ENCODE measurements at places on chromosomes 6 and 20. TPM values are rescaled to one million over a fixed set of nuclear protein-coding genes. Genes with fewer than 3 reads are reported as not detected.

ZNF165 gene
- 0.40 TPM for total RNA-seq

UBE2C gene
- 2.5 TPM for total RNA-seq

DNA sequence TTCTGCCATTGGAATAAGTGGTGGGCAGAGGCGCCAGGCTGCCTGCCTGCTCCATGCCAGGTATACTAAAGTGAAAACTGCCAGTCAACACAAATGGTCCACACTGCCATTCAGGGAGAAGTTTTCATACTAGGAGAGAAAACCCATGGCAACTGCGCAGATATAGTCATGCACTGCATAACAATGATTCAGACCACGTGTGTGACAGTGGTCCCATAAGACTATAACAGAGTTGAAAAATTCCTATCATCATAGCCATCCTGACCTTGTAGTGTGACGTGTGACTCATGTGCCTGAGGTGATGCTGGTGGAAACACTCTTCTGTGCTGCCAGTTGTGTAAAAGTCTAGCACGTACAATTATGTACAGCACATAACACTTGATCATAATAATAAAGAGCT lies 25.1 kb downstream of the ZC3H12D start:
- no peak for DNase-seq

DNA sequence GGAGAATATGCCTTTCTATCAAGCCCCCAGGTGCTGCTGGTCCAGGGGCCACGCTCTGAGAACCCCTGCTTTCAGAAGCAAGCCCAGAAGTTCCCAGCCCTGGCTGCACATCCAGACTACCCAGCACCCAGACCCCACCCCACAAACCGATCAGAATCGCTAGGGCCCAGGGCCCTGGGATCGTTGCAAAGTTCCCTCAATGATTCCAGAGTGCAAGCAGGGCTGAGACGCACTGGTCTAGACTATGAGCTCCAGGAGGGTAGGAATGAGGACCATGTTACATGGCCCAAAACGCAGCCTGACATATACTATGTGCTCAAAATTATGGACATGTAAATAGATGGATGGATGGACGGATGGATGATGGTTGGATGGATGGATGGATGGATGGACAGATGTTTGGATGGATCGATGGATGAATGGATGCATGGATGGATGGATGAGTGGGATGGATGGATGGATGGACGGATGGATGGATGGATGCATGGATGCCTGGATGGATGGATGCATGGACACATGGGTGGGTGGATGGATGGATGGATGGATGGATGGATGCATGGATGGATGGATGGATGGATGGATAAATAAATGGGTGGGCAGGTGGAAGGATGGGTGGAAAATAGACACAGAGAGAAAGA lies 194.1 kb downstream of the PREX1 start:
- no peak for DNase-seq

GRCh38 chr6:36075656-36076055 lies 48.0 kb downstream of the MAPK14 start:
- no peak for DNase-seq
